Activated CD4-positive, CD25-positive, alpha-beta regulatory T cell treated with anti-CD3 and anti-CD28 coated beads, Interleukin-2, amount 50 U/mL, for 24 hours (primary cell): ENCODE measurements at places on chromosomes 7 and 10.

- no peak for ATAC-seq
Observed at GRCh38 chr10:71232089-71232998, 20.0 kb downstream of the UNC5B start.

GRCh38 chr7:81128011-81128410, 209.2 kb upstream of the SEMA3C start:
- ATAC-seq: no peak

DNA sequence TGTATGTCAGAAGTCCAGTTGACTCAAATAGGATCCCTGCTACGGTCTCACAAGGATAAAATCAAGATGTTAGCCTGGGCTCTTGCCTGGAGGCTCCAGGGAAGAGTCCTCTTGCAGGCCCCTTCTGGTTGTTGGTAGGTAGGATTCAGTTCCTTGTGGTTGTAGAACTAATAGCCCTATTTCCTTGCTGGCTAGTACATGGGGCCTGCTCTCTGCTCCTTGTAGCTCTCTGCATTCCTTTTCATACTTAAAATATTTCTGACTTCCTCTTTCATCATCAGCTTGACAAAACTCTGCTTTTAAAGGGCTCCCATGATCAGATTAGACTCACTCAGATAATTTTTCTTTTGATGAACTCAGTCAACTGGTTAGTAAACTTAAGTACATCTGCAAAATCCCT, 756.7 kb downstream of the GATA3 start:
- no peak for ATAC-seq

GRCh38 chr7:123041101-123041500, 45.6 kb upstream of the TAS2R16 start:
- no peak for ATAC-seq

- ATAC-seq: no peak
Observed at GRCh38 chr7:73449422-73449821, 15.8 kb downstream of the FZD9 start.

GRCh38 chr10:99532687-99533495, at the start of gene NKX2-3:
TSS of gene NKX2-3 (plus strand) at chr10:99532942. CDS start at chr10:99533132, 190 bp downstream.
- ATAC-seq: peak; percentile 50

GRCh38 chr10:58440484-58440883, 55.3 kb downstream of the TFAM start:
- no peak for ATAC-seq

DNA sequence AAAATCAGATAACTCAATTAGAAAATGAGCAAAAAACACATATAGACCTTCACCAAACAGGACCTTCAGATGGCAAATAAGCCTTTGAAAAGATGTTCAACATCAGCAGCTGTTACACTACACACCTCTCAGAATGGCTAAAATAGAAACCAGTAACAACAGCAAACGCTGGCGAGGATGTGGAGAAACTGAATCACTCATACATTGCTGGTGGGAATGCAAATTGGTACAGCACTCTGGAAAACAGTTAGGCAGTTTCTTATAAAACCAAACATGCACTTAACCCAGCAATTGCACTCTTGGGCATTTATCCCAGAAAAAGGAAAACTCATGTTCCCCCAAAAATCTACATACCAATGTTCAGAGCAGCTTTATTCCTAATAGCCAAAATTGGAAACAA, 37.7 kb upstream of the SMARCD3 start:
- no peak for ATAC-seq

GRCh38 chr10:112821038-112821437, 129.0 kb upstream of the TCF7L2 start:
- no peak for ATAC-seq

DNA sequence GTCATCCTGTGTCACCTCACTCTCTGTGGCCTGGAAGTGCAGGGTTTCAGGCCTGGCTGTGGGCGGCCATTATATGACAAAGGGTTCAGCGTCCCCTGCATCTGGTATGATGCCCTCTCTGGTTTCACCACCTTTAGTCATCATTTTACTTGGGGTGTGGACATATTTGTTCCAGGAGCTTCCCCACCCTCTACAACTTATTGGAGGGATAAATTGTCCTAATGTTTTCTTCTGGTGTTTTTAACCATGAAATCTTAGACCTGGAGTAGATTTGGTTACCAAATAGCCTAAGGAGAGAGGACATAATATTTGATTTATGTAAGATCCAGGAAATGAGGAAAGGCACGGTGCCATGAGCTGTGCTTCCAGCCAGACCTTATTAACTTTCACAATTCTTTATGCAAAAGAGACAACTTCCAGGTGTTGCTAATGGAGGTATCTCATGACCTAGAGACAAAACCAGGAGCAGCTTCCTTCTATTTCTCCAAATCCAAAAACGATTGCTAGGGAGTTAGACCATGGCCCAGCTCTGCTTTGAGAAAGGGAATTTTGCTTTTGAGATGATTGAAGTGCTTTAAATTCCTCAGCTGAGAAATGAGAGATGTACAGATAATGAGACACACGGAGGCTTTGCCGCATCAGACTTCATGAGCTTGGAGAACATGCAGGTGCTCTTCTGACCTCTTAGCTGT, 20.9 kb downstream of the WBP1L start:
- ATAC-seq: no peak

DNA sequence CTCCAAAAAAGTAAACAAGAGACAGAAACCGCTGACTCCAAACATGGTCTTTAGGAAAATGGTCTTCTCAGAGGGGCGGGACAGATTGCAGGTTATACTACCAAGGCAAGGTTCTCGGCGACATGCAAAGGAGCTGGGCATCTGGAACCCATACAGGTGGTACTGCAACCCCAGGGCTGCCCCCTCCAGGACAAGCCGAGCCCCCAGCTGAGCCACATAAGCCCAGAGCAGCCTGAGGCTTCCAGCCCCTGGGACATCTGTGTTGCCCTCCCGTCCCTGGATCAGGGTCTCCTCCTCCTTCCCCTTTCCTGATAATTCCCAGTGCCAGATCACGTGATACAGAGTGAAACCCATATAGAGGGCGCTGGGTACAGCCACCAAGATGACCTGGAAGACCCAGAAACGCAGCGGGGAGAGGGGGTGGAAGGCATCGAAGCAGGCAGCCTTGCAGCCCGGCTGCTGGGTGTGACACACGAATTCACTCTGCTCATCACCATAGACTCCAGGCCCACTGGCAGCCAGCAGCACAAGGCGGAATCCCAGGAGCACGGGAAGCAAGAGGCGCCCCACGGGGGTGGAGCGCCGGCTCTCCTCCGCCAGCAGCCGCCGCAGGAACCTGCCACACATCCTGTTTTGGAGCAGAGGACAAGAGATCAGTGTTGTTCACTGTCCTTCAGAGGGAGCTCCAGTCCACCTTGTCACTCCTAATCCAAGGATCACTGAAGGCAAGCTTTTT, at the start of gene GJC3:
Gene GJC3 (minus strand): TSS at position 627 of the 736 bp plus-strand sequence. CDS start 0 bp downstream, at position 627.
- peak; percentile 79 for ATAC-seq

GRCh38 chr7:65239707-65240352, 133.8 kb upstream of the ZNF92 start:
- no peak for ATAC-seq

GRCh38 chr10:3803927-3804741, 19.1 kb upstream of the KLF6 start:
- peak; percentile 61 for ATAC-seq

GRCh38 chr7:137798073-137798763, 48.6 kb downstream of the DGKI start:
- no peak for ATAC-seq

DNA sequence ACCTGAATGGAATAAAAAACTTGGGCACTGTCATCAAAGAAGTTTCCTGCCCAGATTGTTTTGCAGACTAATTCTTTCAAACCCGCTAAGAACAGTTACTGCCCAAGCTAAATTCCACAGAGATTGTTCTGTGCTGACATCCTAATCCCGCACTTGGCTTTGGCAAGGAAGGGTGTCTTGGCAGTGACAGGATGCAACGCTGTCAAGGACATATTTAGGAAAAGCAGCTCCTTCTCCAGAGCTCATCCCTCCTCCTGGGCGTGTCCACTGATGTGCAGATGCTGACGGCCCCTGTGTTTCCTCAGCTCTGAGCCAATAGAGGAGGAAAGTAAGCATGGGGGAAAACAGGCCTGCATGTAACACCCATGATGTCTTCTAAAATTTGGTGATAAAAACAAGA, 74.2 kb downstream of the EEPD1 start:
- no peak for ATAC-seq

DNA sequence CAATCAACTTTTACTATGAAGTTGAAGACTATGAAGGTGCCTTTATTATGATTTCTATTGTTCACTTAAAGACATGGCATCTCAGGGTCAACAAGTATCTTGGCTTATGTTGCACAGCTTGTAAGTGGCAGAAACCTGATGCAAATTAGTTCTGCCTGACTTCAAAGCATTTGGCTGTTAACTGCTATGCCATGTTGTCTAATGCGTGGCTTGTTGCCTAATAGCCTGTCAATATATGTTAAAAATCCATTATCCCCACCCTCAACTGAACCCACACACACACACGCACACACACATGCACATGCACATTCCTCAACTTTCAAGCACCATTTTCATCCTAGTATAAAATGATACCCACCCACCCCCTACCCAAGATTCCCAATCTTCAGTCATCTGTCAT, 217.1 kb downstream of the NRG3 start:
- ATAC-seq: no peak

DNA sequence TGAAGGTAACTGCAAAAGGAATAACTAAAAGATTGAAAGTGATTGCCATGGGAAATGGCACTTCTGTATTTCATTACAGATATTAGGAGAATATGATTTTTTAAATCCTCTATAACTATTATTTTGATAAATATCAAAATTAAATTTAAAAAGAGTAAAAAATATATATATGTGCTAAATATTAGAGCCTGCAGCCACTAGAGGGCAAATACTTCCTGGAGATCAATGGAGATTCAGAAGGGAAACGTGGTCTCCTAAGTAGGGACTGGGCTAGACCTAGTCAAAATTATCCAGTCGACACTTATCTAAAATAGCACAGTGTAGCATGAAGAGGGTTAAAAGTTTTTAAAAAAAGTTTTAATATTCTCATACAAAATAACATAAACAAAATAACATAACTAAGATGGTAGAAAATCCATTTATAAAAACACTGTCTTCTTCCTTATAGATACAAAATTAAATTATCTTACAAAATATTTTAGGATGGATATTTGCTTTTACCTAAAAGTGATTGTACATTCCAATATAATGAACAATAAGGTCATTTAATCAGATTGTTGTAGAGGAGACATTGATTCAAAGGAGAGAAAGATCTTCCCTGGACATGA, 434.3 kb downstream of the MDFIC start:
- no peak for ATAC-seq

GRCh38 chr7:69919426-69920111, 321.3 kb downstream of the AUTS2 start:
- ATAC-seq: no peak

- ATAC-seq: no peak
Observed at GRCh38 chr10:101566333-101567164, 21.5 kb downstream of the POLL start.

- ATAC-seq: peak; percentile 74
Observed at GRCh38 chr10:97037365-97038361, 148.1 kb downstream of the SLIT1 start.

GRCh38 chr7:142583446-142583845, 165.8 kb upstream of the PRSS1 start:
- ATAC-seq: peak; percentile 89

GRCh38 chr10:71349406-71349805, 30.3 kb downstream of the SLC29A3 start:
- ATAC-seq: no peak

- ATAC-seq: peak; percentile 92
Observed at GRCh38 chr7:73706126-73707044, 13.1 kb downstream of the STX1A start.
